ENCODE measurements at places on chromosomes 3 and 15. TPM values are rescaled to one million over a fixed set of nuclear protein-coding genes. Genes with fewer than 3 reads are reported as not detected.

SPINK8 gene
- not detected for total RNA-seq

TMEM40 gene
- total RNA-seq = not detected

KLF15 gene
- 9.8 TPM for total RNA-seq

EDEM1 gene
- 118 TPM for total RNA-seq

SPATA12 gene
- not detected for total RNA-seq

PROS1 gene
- 15.7 TPM for total RNA-seq

ELL3 gene
- 34.7 TPM for total RNA-seq

CD200R1 gene
- total RNA-seq = not detected

AHSG gene
- not detected for total RNA-seq

PAQR5 gene
- 22.3 TPM for total RNA-seq

DNA sequence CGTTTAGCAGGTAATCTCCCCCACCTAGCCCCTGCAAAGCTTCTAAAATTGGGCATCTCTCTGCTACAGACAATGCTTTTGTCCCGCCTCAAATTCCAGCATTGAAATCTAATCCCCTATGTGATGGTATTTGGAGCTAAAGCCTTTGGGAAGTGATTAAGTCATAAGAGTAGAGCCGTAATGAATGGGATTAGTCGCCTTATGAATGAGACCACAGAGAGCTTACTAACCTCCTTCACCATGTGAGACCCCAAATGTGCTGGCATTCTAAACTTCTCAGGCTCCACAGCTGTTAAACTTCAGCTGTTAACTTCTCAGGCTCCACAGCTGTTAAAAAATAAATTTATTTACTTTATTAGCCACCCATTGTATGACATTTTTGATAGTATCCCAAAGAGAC is 374.2 kb upstream of the BCHE start:
- no peaks in the 10 kb centered on the region for H3K36me3 ChIP-seq
- no peak overlapping the region for H3K4me3 ChIP-seq
- H3K27me3 ChIP-seq = no peaks in the 10 kb centered on the region

DNA sequence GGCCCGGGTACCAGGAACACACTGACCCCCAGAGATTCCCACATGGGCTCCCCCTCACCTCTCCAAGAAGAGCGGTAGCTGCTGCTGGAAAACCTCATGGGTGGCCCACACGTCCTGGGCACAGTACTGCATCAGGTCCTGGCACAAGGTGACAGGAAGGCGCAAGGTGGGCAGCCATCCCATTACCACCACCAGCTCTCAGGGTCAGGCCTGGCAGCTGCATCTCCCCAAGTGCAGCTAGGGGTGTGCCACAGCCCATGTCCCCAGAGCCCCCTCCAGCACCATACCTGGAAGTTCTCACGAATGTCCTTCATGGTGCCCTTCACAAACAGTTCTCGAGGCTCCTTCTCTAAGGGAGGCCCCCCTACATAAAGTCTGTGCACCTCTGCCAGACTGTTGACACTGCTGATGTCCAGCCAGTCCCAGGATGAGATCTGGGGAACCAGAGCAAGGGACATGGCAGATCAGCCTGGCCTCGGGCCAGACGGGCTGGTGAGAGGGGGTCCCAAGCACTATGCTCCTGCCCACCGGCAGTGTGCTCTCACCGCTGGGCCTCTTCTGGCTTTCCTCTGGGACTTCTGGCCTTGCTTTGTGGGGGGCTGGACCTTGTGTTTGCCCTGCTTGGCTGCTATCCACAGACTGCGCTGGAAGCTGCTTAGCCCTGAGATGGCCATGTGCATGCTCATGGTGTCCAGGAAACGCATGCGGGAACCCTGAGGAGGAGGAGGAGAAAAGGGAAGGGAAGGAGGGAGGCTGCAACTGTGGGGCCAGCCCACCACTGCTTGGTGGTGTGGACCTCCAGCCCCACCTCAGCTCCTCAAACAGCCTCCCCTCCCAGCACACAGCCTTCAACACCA is 6.0 kb downstream of the POLG start:
- H3K27me3 ChIP-seq = no peaks in the 10 kb centered on the region
- no peak for DNase-seq
- H3K4me3 ChIP-seq = no peak overlapping the region
- H3K4me1 ChIP-seq = peaks cover 52% of the 10 kb centered on the region

GRCh38 chr3:144590854-144591253 is 619.2 kb downstream of the DIPK2A start:
- H3K27me3 ChIP-seq = no peaks in the 10 kb centered on the region
- no peak overlapping the region for H3K27ac ChIP-seq
- H3K4me3 ChIP-seq = no peak overlapping the region
- no peak for DNase-seq
- no peaks in the 10 kb centered on the region for H3K4me1 ChIP-seq
- no peaks in the 10 kb centered on the region for H3K36me3 ChIP-seq

GRCh38 chr3:38620236-38620635 is 29.3 kb downstream of the SCN5A start:
- no peak overlapping the region for H3K4me3 ChIP-seq
- no peak for DNase-seq
- H3K27me3 ChIP-seq = no peaks in the 10 kb centered on the region

DNA sequence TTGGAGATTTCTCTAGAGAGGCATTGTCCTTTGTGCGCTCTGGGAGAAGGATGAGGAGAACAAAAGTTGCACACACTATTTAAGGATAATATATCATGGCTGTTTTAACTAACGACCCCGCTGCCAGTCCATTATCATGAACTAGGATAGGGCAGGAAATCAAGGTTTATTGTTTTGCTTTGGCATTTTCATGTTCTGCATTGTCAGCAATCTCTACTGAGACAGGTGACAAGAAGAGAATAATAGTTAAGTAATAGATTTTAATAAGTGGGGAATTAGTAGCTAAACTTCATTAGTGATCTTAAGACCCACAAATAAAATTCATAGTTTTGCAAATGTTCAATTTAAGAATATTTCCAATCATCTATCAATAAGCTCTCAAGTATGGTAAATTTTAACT is 20.6 kb upstream of the GMNC start:
- H3K27ac ChIP-seq = no peak overlapping the region
- no peaks in the 10 kb centered on the region for H3K27me3 ChIP-seq
- no peak for DNase-seq
- no peaks in the 10 kb centered on the region for H3K36me3 ChIP-seq

GRCh38 chr15:89893027-89893426 is 767 bp downstream of the AP3S2 start:
- H3K27me3 ChIP-seq = no peaks in the 10 kb centered on the region
- no peaks in the 10 kb centered on the region for H3K4me1 ChIP-seq
- DNase-seq = no peak
- H3K36me3 ChIP-seq = no peaks in the 10 kb centered on the region

- no peaks in the 10 kb centered on the region for H3K36me3 ChIP-seq
- H3K4me3 ChIP-seq = no peak overlapping the region
- no peak for DNase-seq
These were observed 35.5 kb downstream of the ANKDD1A start for GRCh38 chr15:64947211-64947610.

DNA sequence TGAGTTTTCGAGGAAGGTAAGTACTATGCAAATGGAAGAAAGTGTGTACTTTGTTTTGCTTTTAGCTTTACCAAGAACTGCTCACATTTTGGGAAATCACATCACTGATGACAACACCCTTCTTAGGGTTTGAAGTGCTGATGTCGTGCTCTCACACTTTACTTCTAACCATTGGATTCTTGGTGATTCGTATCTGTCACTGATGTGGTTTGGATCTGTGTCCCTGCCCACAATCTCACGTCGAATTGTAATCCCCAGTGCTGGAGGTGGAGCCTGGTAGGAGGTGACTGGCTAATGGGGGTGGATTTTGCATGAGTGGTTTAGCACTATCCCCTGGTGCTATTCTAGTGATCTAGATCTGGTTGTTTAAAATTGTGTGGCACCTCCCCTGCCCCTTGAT is 75.4 kb upstream of the RGMA start:
- no peak for DNase-seq
- H3K27me3 ChIP-seq = no peaks in the 10 kb centered on the region
- H3K27ac ChIP-seq = no peak overlapping the region
- no peaks in the 10 kb centered on the region for H3K4me1 ChIP-seq
- H3K4me3 ChIP-seq = no peak overlapping the region

DNA sequence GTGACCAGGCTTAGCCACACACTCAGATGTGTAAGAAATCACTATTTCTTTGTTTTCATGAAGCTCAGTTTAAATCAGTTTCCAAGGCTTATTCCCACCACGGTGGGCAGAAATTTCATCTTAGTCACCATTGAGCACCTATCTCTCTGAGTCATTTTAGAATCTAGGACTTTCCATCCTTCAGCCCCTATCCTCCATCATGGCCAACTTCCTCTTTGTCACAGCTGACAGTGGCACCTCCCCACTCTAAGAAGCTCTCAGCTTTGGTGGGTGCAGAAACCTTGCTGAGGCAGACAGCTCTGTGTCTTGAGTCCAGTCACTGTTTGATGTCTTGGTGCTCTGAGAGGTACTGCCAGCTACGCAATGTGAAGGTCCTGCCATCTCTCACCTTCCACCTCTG is 32.9 kb downstream of the SNTN start:
- no peaks in the 10 kb centered on the region for H3K4me1 ChIP-seq
- no peak for DNase-seq
- H3K4me3 ChIP-seq = no peak overlapping the region

DNA sequence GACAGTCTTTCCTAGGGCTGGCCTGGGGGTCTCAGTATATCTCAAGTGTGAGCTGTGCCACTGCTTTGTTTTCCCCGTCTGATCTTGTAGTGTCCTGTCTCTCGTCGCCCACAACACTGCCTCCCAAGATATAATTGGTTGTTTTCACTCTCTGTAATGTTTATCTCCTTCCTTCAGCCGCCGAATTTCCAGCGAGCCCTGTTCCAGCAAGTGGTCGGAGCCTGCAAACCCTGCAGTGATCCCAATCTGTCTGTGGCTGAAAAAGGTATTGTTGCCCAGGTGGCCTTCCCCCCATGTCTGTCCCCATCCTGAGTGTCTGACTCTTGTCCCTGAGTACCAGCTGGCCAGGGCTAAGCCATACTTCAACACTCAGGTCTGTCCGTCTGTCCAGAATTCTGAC is 9.5 kb upstream of the MANF start:
- no peaks in the 10 kb centered on the region for H3K4me1 ChIP-seq
- no peaks in the 10 kb centered on the region for H3K27me3 ChIP-seq
- no peak overlapping the region for H3K4me3 ChIP-seq
- no peak overlapping the region for H3K27ac ChIP-seq
- DNase-seq = no peak

GRCh38 chr3:65617209-65617608 is 421.5 kb downstream of the MAGI1 start:
- no peaks in the 10 kb centered on the region for H3K27me3 ChIP-seq
- H3K4me1 ChIP-seq = no peaks in the 10 kb centered on the region
- no peak overlapping the region for H3K27ac ChIP-seq
- no peak overlapping the region for H3K4me3 ChIP-seq
- no peak for DNase-seq

GRCh38 chr3:120795959-120796358 is 53.4 kb downstream of the GTF2E1 start:
- no peak for DNase-seq
- H3K4me1 ChIP-seq = no peaks in the 10 kb centered on the region
- no peak overlapping the region for H3K4me3 ChIP-seq

DNA sequence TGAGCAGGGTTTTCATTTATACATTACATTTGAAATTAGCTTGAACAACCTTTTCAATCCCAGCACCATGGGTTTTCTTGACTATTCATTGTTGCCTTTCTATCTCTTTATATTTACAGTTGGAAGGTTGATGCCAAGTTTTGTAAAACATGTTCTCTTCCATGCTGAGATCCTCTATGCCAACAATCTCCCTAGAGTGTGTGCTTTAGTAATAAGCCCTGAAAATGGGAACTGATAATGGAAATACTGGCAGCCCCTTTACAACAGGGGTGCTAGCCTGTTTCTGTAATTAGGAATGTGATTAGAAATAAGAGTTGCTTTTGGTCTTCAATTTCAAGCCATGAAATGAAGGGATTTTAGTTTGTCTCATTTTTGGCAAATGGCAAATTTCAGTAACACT is 239.9 kb upstream of the NAALADL2 start:
- H3K36me3 ChIP-seq = no peaks in the 10 kb centered on the region
- no peak overlapping the region for H3K4me3 ChIP-seq
- no peaks in the 10 kb centered on the region for H3K4me1 ChIP-seq
- no peak overlapping the region for H3K27ac ChIP-seq
- DNase-seq = no peak

DNA sequence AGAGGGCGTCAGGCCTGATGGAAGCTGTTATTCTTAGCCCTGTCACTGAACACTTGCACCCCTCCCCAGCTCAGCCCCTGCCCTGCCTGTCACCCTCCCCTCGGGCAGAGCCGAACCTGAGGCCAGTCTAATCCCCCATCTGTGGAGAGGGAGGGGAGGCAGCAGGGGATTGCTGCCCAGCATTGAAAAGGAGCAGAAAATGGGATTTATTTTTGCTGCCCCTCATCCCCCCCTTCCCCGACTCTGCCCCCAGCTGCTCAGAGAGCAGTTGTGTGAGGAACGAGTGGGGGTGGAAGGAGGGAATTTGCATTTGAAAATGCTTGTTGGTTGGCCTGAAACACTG is 71.6 kb downstream of the EPHB3 start:
- H3K4me1 ChIP-seq = no peaks in the 10 kb centered on the region
- H3K36me3 ChIP-seq = no peaks in the 10 kb centered on the region
- H3K27ac ChIP-seq = no peak overlapping the region
- no peak overlapping the region for H3K4me3 ChIP-seq
- DNase-seq = no peak

GRCh38 chr15:48781017-48781416 is 29.9 kb downstream of the CEP152 start:
- H3K4me1 ChIP-seq = no peaks in the 10 kb centered on the region
- no peak overlapping the region for H3K27ac ChIP-seq

GRCh38 chr3:167940241-167940640 is 155.5 kb downstream of the GOLIM4 start:
- no peak overlapping the region for H3K27ac ChIP-seq
- DNase-seq = no peak
- H3K4me3 ChIP-seq = no peak overlapping the region
- H3K4me1 ChIP-seq = no peaks in the 10 kb centered on the region
- H3K36me3 ChIP-seq = no peaks in the 10 kb centered on the region

- no peak overlapping the region for H3K4me3 ChIP-seq
- no peaks in the 10 kb centered on the region for H3K27me3 ChIP-seq
These were observed 1.0 kb upstream of the CCR5 start for GRCh38 chr3:46369675-46370132.

DNA sequence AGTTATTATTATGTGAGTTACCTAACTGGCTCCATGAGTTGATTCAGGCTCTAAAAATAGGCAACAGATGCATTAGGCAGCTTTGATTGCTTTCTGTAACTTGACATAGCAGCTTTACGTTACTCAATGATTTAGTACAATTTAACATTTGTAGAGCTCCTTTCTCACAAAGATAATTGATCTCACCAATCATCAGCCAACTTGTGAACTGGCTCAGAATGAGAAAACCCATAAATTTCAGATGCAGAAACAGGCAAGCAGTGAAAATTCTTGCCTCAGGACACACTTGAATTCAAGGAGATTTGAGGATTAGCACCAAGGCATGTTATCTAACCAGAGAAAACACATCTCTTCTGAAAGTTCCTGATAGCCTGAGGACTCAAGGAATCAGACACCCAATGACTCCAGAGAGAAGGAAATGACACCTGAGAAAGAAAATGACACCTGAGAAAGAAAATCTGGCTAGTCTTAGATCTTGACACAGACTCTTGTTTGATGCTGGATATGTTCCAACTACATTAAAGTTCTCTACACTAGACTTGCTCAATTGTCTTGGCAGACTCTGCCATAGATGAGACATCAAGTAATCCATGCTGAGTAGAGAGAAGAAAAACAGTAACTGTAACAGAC is 315.1 kb upstream of the CBLB start:
- DNase-seq = no peak
- no peak overlapping the region for H3K27ac ChIP-seq
- no peaks in the 10 kb centered on the region for H3K36me3 ChIP-seq
